ENCODE measurements at places on chromosomes 3 and 15. TPM values are rescaled to one million over a fixed set of nuclear protein-coding genes. Genes with fewer than 3 reads are reported as not detected.

NEIL1 gene
- total RNA-seq: 3.5 TPM

GNAT1 gene
- total RNA-seq: not detected

SLC2A2 gene
- not detected for total RNA-seq

CACNA1D gene
- 1.9 TPM for total RNA-seq

GCHFR gene
- 0.82 TPM for total RNA-seq

GP9 gene
- not detected for total RNA-seq

TMEM39A gene
- 68.7 TPM for total RNA-seq

CLRN1 gene
- total RNA-seq: not detected

PTX3 gene
- total RNA-seq: 216 TPM

SPINK8 gene
- total RNA-seq: not detected

SMCO1 gene
- total RNA-seq: not detected

PPIP5K1 gene
- 12.1 TPM for total RNA-seq

ABCF3 gene
- 49.4 TPM for total RNA-seq

DUOX2 gene
- not detected for total RNA-seq

GOLGA6L7 gene
- total RNA-seq: not detected

ABTB1 gene
- total RNA-seq: 8.2 TPM

GOLGA6L4 gene
- total RNA-seq: 0.08 TPM

MUSTN1 gene
- total RNA-seq: not detected

P2RY14 gene
- 0.41 TPM for total RNA-seq

ANKUB1 gene
- total RNA-seq: not detected

DUOX1 gene
- not detected for total RNA-seq

SLC22A13 gene
- 0.45 TPM for total RNA-seq

CYP1A2 gene
- not detected for total RNA-seq

GHSR gene
- total RNA-seq: not detected

CLDN16 gene
- 0.09 TPM for total RNA-seq

PLA2G4D gene
- not detected for total RNA-seq

LRRC3B gene
- not detected for total RNA-seq

C3orf49 gene
- not detected for total RNA-seq

CA12 gene
- 174 TPM for total RNA-seq

TOPAZ1 gene
- not detected for total RNA-seq

KIF23 gene
- 48.6 TPM for total RNA-seq

UQCRC1 gene
- total RNA-seq: 196 TPM

CPEB1 gene
- total RNA-seq: 40.9 TPM

GPR160 gene
- total RNA-seq: 0.90 TPM

GALNT15 gene
- total RNA-seq: 10.9 TPM

RARB gene
- 3.1 TPM for total RNA-seq
